ENCODE measurements at places on chromosomes 7 and 10.

DNA sequence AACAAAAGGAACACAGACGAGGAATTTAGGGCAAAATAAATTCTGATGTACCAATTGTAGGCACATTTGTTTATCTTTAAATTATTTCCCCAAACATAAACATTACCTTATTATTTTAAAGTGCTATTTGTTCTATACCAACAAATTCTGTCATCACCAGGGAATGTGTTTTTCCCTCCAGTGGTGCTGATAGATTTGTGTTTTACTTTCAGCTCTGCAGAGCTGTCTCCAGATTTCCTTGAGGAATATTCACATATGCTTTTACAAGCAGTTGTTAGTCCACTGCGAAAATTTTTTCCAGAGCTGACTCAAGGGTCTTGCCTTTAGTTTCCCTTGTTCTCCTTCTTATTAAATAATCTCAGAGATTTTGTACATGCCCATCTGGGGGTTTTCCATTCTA is 362.8 kb downstream of the PHF14 start:
- no peak for DNase-seq

DNA sequence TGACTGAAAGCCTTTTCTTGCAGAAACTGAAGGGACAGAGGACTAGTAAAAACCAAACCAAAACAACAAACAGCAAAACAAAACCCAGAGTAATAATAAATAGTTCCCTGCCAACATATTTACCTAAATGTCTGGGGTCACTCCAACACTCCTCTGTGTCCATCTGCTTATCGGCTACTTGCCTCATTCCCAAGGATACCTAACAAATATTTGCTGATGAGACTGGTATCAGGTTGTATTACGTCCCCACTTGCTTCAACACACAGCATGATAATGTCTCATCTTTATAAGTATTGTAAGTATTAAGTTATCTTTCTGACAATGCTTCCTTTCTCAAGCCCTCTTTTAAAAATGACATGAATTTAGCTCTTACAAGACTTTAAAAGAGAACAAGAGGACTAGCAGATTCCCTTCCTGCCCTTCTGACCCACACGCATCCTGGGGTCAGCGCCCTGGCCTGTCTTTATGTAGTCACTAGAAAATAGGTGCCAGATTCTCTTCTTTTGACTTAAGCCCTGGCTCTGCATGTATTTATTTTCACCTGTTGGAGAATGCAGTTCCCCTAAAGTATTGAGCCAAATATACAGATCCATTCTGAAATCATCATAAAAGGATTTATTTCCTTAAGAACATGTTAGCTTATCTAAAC is 110.2 kb downstream of the SEM1 start:
- DNase-seq: no peak

DNA sequence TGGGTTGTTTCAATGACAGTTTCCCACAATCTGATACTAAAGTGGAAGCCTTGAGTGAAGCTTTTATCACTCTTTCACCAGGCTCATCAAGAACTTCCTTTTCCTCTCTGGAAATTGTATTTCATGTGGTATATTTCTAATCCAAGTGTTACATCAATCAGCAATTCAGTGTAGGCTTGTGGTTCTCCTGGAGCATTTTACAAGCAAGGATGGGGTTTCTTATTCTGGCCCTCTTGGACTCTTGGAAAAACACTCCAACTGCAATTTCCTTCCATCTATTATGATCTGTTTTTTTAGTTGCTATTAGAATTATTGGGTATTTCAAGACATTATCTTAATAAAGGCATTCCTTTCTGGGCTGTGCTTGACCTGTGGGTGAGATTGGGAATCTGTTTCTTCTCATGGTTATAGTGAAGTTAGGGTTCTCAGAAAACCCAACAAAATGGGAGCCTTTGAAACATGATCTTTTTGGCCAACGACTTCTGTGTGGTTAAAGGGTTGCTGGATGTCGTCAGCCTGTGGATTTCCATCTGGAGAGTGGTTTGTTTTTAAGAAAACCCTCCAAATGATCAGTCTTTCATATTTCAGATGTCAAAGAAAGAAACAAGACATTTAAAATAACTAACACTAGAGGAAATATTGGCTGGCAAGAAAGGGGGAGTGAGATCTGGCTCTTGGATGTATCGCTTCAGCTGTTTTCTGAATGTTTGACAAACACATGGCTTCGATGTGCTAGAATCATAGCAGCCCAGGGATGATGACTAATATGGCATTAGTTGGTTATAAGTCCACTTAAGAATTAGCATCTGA is 540.2 kb downstream of the LRMDA start:
- no peak for DNase-seq

DNA sequence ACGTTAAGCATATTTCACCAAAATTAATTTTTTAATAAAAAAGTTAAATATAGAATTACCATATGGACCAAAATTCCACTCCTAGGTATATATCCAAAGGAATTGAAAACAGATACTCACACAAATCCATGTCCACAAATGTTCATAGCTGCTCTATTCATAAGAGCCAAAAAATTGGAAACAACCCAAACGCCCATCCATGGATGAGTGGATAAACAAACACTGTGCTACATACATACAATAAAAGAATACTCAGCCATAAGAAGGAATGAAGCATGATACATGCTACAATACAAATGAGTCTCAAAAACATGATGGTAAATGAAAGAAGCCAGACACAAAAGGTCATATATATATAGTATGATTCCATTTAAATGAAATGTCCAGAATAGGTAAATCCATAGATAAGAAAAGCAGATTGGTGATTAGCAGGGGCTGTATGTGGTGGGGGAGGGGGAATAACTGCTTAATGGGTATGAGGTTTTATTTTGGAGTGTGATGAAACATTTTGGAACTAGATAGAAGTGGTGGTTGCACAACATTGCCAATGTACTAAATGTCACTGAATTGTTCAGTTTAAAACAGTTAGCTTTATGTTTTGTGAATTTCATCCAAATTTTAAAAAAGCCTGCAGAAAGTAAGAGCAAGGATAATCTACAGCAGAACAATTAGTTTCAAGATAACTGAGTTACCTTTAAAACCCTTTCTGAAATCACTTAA is 101.2 kb upstream of the EFCAB10 start:
- no peak for DNase-seq

- DNase-seq: no peak
Observed at GRCh38 chr10:132632851-132633684, 95.5 kb downstream of the INPP5A start.

DNA sequence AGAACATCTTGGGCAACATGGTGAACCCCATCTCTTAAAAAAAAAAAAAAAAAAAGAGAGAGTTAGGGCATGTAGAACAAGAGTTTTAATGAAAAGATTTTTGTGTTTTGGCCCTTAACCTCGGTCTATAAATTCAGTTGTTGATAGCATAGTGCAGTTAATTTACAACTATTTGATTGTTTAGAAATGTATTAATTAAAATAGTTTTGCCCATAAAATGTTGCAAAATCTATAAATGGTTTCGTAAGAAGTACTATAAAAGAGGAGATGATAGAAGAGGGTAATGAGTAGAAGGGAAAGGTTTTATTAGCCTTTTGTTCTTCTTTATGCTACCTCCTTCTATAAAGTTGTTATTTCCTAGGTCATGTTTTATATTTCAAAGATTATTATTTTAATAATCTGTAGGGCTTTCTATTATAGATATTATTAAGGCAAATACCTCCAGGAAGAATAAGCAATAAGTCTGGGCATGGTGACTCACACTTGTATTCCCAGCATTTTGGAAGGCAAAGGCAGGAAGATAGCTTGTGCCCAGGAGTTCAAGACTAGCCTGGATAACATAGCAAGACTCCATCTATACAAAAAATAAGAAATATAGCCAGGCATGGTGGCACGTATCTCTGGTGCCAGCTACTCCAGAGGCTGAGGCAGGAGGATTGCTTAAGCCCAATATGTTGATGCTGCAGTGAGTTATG is 73.3 kb downstream of the MCU start:
- DNase-seq: no peak

- no peak for DNase-seq
Observed at GRCh38 chr7:25884265-25884828, 267.7 kb upstream of the NFE2L3 start.

DNA sequence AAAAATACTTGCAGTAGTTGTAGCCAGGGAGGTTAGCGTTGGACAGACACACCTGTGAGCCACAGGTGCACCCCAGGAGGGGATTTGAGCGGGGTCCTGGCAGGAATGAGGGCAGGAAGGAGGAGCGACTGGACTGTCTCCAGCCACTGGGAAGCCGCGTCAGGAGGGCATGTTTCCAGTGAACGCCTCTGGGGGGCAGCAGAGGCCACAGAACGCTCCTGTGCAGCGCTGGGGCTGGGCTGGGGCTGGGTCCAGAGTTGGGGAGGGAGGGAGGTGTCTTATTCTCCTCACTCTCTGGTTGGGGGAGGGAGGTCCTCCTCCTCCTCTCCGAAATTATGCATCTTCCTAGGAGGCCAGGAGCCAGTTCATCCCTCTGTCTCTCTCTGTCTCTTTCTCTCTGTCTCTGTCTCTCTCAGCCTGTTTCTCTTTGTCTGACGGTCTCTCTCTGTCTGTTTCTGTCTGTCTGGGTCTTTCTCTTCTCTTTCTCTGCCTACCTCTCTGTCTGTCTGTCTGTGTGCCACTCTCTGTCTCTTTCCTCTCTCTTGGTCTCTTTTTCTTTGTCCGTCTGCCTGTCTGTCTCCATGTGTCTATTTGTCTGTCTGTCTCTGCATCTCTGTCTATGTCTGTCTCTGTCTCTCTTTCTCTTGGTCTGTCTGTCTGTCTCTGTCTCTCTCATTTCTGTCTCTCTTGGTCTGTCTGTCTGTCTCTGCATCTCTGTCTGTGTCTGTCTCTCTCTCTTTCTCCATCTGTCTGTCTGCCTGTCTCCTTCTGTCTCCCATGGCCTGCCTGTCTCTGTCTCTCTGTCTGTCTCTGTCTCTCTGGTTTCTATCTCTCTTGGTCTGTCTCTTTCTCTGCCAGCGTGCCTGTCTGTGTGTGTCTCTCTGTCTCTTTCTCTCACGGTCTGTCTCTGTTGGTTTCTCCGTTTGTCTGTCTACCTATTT is 9.9 kb upstream of the PSMG3 start:
- DNase-seq: peak; percentile 75

DNA sequence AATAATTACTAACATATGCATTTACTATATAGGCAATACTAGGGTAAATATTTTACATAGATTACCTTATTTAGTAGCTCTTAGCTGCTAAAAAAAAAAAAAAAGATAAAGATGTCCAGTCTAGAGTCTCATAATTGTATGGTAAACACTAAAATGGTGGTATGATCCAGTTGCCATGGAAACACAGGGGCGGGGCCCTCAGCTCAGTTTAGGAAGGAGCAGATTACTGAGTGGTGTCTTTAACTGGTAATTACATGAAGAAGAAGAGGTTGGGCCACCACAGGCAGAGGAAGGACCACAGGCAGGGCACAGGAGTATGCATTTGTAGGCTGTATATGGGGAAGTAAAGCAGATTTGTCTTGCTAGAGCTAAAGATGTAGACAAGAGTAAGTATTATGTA is 43.7 kb downstream of the ITGB8 start:
- DNase-seq: no peak

DNA sequence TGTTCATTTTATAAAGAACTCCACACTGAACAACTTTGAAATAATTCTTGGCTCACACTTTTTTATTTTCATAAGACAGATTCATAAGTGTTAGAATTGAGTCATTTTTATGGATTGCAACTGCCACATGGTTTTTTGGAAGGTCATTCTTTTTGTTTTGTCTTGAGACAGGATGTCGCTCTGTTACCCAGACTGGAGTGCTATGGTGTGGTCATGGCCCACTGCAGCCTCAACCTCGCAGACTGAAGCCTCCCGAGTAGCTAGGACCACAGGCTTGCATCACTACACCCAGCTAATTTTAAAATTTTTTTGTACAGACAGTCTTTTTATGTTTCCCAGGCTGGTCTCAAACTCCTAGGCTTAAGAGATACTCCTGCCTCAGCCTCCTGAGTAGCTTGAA is 20.3 kb downstream of the BMS1 start:
- DNase-seq: no peak

DNA sequence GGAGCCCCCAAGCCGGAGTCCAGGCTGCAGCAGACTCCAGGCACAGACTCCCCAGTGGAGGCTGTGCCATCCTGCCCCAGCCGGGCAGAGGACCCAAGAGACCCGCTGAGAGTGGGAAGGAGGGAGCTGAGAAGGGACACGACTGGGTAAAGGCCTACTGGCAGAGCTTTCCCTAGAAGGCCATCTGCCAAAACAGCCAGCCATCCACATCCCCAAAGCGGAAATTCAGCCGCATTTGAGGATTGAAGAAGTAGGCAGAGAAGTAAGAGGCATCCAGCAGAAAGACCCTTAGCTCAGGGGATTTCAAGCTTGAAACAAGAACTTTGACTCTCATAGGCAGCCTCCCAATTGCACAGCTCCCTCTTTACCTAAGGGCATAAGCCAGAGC is 857 bp downstream of the CPXM2 start:
- no peak for DNase-seq

GRCh38 chr10:124366825-124367224 is 51.9 kb downstream of the OAT start:
- DNase-seq: no peak

DNA sequence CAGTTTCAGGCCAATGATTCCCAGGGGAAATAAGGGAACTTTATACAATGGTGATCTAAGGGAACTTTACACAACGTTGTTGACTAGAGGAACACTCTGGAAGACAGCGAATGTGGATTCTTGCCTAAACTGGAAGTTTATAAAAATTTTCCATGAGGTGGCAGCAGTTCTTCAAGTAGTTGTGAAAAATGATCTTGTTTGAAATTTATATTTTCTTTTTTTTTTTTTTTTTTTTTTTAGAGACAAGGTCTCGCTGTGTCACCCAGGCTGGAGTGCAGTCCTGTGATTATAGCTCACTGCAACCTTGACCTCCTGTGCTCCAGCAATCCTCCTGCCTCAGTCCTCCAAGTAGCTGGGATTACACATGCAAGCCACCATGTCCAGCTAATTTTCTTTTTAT is 32.1 kb upstream of the GTF2I start:
- DNase-seq: no peak

- no peak for DNase-seq
Observed at GRCh38 chr7:100090527-100091410, 2.0 kb downstream of the COPS6 start.

GRCh38 chr10:123512901-123513775 is 153.0 kb upstream of the GPR26 start:
- no peak for DNase-seq

GRCh38 chr7:36670585-36671431 is 53.5 kb downstream of the AOAH start:
- DNase-seq: peak; percentile 64

- no peak for DNase-seq
Observed at GRCh38 chr7:50538478-50538877, 26.7 kb downstream of the DDC start.

- no peak for DNase-seq
Observed at GRCh38 chr7:108202743-108203142, 72.6 kb upstream of the LAMB4 start.

- no peak for DNase-seq
Observed at GRCh38 chr10:62585211-62585775, 211.1 kb downstream of the ZNF365 start.

GRCh38 chr10:112815269-112816032 is 134.6 kb upstream of the TCF7L2 start:
- DNase-seq: no peak

GRCh38 chr7:44665531-44666213 is 59.2 kb downstream of the OGDH start:
- DNase-seq: no peak

Measured in stimulated activated CD4-positive, alpha-beta T cell treated with anti-CD3 and anti-CD28 coated beads, Interleukin-2, amount 100 ng/mL, for 48 hours (primary cell).